ENCODE measurements at places on chromosomes 7 and 10. TPM values are rescaled to one million over a fixed set of nuclear protein-coding genes. Genes with fewer than 3 reads are reported as not detected.

The CTAGE6 gene
- not detected for polyA plus RNA-seq

The SPDYE2B gene
- 0.54 TPM for polyA plus RNA-seq

The ASIC3 gene
- polyA plus RNA-seq, result 18.0 TPM

The ZNF804B gene
- polyA plus RNA-seq, result 0.96 TPM

The SCRN1 gene
- polyA plus RNA-seq, result 150 TPM
